ENCODE measurements at places on chromosomes 16 and 17.
A peak's percentile ranks its signal among the peaks of the same experiment; 100 is the strongest.

GRCh38 chr17:6749519-6749918 is 6.3 kb upstream of the XAF1 start:
- DNase-seq = no peak

DNA sequence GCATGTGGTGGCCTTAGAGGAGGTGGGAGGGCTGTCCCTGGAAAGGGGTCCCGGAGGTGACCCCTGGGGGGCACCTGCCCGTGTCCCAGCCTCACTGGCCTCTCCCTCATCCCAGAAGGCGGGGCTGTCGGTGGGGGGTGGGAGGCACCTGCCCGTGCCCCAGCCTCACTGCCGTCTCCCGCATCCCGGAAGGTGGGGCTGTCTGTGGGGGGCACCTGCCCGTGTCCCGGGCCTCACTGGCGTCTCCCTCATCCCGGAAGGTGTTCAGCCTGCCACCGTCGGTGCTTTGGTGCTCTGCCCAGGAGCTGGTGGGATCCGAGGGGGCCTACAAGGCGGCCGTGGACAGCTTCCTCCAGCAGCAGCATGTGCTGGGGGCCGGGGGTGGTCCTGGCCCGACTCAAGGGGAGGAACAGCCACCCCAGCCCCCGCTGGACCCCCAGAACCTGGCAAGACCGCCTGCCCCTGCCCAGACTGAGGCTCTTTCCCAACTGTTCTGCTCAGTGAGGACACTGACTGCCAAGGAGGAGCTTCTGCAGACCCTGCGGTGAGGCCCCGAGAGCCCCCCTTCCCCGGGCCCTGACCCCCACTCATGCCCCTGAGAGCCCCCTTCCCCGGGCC is 6.2 kb downstream of the CTU2 start:
- DNase-seq = no peak

GRCh38 chr17:59074494-59074893 is 32.2 kb downstream of the TRIM37 start:
- DNase-seq = no peak

GRCh38 chr16:31223044-31223443 is 6.1 kb upstream of the PYDC1 start:
- no peak for DNase-seq

GRCh38 chr17:46039592-46040186 is 40.6 kb downstream of the STH start:
- DNase-seq = no peak

- DNase-seq = no peak
These were observed 55.7 kb downstream of the SREBF1 start for GRCh38 chr17:17780922-17781590.

- no peak for DNase-seq
These were observed 154.6 kb upstream of the ZNF267 start for GRCh38 chr16:31718998-31719397.

DNA sequence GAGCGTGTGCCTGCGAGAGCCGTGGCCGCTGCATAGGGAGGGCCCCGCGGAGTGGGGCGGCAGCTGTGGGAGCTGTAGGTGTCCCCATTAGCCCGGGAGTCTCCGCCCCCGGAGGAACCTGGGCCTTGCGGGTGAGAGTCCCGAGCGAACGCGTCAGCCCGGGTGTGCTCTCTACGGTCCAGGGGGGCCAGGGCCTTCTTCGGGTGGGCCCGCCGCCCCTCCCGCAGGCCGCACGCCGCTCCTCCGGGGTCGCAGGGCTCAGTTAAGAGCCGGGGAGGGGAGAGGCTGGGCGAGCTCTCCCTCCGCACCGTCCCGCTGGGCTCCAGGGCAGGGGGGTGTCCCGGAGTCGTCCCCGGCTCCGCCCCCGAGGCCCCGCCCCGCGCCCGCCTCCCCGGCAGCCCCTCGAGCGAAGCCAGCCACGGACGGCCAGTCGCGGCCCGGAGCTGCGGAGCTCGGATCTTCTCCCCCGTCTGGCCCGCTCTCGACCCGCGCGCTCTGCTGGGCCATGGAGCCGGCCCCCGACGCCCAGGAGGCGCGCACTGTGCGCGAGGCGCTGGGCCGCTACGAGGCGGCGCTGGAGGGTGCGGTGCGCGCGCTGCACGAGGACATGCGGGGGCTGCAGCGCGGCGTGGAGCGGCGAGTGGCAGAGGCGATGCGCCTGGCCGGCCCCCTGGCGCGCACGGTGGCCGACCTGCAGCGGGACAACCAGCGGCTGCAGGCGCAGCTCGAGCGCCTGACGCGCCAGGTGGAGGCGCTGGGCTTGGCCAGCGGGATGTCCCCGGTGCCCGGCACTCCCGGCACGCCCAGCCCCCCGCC is at the start of gene SMTNL2:
TSS of gene SMTNL2 (plus strand) at position 429 of the 816 bp plus-strand sequence. CDS start at position 506, 77 bp downstream.
- DNase-seq = peak; percentile 34

DNA sequence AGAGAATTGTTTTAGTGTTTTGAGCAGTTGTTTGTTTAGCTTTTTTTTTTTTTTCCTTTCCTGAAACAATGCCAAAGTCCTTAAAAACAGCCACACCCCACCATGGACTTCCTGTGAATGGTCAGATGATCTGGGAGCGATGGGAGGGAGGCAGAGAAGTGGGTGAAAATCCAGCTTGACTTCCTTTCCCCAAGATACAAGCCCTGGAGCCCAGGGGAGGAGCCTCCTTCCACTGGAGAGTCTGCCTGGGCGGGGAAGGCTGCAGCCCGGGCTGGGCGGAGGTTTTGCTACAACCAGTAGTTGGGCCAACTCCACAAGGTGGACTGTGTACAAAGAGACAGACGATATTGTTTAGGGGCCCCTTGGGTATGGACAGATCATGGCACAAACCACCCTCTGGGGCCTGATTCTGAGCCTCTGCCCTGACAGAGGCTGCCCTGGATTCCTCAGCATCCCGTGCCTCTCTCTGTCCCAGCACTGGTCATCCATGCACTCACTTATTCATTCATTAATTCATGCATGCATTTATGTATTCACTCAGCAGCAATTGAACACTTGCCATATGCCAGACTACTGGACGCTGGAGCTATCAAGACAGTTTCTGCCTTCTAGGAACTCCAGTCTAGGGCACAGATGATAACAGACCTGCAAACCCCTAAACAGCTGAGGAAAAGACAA is 29.8 kb downstream of the WSB1 start:
- DNase-seq = no peak

- peak; percentile 64 for DNase-seq
These were observed 644 bp downstream of the NFAT5 start for GRCh38 chr16:69566240-69566980.

- no peak for DNase-seq
These were observed 10.6 kb downstream of the SSTR5 start for GRCh38 chr16:1082952-1083675.

GRCh38 chr16:1331712-1332617 is 1.5 kb upstream of the BAIAP3 start:
- DNase-seq = no peak

DNA sequence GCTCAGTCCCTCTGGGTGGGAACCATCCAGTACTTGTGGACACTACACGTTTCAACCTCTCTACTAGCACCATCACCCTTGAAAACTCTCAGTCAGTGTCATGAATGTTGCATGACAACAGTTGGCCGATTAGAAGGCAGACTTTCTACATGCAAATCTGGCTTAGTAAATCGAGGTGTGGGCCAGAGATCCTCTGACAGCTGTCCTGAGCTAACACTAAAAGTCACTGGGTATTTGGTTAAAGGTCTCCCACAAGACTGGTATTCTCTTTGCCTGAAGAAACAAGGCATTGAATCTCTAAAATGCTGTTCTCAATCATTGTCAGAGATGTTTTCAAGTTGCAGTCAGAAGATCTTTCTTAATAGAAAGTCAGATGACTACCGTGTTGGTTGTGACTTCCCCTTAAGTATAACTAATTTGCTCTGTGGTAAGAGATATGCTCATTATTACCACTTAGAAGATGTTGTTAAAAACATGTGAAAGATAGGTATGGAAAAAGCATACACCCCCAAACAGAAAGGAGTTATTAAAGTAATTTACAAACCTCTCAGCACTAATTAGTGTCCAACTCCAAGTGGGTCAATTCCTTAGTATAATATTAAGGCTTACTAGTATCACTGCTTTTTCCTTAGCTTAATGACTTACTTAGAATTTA is 62.3 kb downstream of the WNT3 start:
- no peak for DNase-seq

DNA sequence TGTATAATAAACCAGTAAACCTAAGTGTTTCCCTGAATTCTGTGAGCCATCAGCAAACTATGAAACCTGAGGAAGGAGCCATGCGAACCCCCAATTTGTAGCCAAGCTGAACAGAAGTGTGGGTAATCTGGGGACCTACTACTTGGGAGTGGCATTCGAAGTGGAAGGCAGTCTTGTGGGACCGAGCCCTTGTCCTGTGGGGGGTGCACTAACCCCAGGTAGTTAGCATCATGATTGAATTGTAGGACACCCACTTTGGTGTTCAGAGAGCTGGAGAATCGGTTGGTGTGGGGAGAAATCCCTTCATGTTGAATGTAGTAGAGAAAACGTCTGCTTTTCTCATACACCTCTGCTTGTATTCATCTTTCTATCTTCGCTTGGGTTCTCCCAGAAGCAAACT is 79.7 kb upstream of the CPHXL start:
- no peak for DNase-seq

DNA sequence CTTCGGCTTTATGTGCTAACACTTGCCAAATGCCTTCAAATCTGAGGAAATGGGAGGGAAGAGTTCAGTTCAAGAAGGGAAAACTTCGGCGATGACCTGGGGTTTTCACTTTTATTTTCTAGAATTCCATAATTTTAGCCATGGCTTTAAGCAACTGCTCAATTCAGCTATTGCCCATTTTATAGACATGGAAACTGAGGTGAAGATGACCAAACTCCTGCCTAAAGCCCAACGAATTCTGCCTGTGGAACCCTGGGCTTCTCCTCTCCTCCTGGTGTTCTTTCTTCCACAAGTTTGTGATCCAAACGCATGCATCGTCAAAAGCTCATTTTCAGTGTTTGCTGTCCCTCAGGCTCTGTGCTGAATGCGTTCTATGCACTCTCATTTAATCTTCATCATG is 49.4 kb upstream of the NDRG4 start:
- DNase-seq = no peak

DNA sequence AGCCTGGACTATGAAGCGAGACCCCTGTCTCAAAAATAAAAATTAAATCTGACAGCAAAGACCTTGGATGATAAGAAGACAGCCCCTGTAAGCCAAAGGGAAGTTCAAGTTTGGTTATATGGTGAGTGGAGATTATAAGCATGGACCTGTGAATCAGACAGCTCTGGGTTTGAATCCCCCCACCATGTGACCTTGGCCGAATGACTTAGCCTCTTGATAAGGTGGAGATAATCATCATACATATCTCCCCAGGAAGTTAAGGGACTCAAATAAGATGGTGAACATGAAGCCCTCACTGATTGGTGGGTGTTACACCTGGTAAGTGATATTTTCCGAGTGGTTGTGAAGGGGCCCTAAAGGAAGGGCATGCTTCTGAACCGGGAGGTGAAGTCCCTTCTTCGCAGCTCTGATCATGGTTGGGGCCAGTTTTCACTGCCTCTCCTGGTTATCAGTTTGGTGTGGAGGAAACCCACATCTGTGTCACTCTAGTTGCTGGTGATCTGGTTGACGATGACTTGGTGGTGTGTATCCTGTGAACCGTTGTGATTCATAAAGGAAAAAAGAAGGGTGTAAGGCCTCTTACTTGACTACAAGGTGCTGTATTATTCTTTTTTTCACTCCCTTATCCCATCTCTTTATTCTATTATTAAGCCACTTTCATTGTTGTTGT is 61.7 kb upstream of the CLEC18A start:
- DNase-seq = peak; percentile 22

GRCh38 chr16:63563819-63564505 is 1527.7 kb upstream of the CDH8 start:
- no peak for DNase-seq

GRCh38 chr16:12744860-12745259 is 58.8 kb downstream of the CPPED1 start:
- no peak for DNase-seq

DNA sequence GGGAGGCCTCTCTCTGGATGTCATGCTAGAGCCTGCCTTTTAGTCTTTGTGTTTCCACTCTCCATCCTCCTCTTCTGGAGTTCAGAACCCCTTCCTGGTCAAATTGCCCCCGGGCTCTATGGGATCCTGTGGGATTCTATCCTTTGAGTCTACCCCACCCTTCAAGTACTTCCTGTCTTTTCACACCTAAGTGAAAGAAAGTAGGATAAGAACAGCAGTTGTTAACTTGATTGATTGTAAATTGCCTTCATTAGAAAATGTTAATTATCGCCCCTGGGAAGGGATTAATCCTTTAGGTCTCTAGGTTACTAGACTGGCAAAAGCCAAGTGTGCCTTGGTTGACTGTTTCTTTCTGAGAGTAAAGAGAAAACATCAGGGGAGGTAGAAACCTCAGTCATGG is 30.1 kb downstream of the PRKCB start:
- DNase-seq = no peak

DNA sequence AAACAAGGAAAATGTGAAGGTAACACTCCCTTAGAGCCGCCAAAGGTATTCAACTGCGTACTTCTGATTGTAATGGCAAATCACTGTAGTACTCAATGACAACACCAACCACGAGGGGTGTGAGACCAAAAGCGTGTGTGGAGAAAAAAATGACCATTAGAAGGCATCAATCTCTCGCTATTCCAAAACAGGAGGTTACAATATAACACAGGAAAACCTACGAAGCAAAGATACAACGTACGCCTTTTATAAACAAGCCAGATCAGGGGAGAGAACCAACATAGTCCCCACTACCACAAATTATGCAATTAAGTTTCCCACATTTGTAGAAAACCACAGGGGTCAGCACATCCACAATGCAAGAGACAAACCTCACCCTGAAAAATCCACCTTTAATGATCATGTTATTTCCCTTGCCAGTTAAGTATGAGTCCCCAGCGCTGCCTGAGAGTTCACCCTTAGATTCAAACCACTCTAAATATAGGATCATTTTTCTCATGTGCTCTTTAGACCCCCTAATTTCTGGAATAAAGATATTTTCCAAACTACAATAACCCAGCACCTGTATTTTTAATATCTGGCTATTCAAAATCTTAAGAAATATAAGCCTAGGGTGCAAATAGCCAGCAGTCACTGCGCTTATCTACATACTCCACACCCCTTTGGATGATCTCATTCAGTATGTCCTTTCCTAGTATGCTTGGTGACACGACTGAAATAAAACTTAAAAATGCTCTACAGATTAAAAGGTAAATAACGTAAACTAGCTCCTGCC is 12.4 kb downstream of the TEX14 start:
- DNase-seq = no peak

- no peak for DNase-seq
These were observed at the start of gene LDHD for GRCh38 chr16:75116081-75116910. LDHD (minus strand) TSS chr16:75116780; CDS start chr16:75116720, 60 bp downstream.

DNA sequence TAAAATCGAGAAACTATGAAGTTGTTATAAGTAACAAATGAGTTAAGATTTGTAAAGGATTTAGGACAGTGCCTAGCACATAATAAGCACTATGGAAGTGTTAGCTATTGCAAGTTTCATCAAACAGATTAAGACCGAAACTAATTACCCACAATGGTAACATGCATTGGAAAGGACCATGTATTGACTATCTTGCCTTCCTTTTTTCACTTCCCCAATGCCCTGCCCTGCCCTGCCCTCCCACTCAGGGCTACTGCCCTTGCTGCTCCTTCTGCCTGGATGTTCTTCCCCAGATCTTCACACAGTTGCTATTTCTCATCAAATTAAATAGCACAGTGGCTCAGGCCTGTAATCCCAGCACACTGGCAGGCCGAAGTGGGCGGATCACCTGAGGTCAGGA is 202.1 kb upstream of the PSMD7 start:
- DNase-seq = no peak
